Stimulated activated CD4-positive, alpha-beta T cell treated with anti-CD3 and anti-CD28 coated beads, Interleukin-1b, Interleukin-23, amount 100 ng/mL, for 24 hours (primary cell): ENCODE measurements at places on chromosomes 16 and 17.

DNA sequence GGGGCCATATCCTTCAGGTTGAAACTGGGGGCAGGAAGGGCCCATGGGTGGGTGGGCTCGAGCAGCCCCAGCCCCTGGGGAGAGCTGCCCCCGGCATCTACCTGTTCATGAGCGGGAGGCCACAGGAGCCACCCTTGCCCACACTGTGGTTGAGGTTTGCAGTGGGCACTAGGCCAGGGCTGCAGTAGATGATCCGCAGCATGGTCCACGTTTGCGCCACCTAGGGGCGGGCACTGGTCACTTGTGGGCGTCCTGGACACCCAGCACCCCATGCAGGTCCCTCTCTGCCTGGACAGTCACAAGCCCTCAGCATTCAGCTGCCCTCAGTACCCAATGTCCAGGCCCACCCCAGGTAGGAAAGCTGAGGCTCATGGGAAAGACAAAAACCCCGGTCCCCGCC, 1.8 kb upstream of the JMJD8 start:
- no peak for DNase-seq

DNA sequence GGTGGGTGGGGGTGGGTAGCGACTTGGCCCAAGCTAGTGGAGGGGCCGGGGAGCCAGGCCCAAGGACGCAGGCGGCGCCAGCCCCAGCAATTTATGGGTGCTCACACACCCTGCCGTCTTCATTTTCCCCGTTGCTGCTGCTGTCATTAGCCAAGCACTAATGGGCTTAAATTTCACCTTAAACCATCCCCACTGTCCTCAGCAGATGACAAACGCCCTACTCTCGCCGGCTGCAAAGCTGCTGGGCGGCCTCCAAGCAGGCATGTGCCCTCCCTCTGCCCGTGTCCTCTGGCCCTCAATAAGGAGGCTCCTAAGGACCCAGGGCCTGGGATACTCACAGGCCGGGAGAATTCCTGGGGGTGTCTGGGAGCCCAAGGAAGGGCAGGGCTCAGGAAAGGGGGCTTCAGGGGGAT, 66.1 kb downstream of the SREBF1 start:
- DNase-seq = no peak

GRCh38 chr17:35866341-35866950, 2.2 kb downstream of the HEATR9 start:
- no peak for DNase-seq

GRCh38 chr16:56988161-56988947, 1.0 kb upstream of the NLRC5 start:
- no peak for DNase-seq

- DNase-seq = no peak
Measured at GRCh38 chr16:57536306-57537193, at the start of gene CCDC102A. Gene CCDC102A (minus strand): TSS chr16:57536571. CDS start chr16:57529177, 7,394 bp downstream.

DNA sequence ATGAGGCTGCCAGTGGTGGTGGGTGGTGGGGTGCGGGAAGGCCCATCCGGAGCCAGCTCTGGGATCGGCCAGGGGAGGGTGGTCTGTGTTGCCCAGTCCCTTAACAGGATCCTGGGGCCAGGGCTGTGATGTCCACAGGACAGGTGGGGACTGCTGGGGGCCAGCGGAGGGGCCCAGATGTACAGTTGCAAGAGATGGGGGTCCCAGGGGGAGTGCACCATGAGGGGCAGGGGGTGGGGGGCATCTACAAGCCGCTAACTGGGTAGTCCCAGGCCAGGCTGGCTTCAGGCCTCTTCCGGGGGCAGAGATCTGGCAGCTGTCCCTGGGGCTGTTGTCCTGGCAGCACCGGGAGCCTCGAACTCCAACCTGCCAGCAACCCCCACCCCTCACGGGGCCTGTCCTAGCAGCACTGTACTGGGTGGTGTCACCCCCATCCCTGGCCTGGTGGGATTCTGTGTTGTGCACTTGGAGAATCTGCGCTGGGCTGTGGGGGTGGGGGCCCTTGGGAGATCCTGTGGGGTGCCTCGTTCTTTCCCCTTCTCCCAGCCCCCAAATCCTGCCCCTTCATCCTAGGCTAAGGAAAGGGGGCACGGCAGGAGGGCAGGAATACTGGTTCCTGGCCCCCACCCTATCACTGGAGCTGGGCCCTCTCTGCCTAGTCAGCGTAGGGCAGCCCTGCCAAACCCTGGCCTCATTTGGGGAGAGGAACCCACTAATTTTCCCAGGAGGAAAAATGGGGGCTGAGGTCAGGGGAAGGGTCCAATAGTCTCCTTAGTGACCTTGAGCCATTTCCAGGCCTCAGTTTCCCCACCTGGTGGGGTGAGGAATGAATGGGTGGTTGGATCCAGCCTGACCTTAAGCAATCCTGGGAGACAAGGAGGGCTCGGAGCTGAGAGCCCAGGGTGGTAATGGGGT, 1.4 kb downstream of the MTSS2 start:
- no peak for DNase-seq

- DNase-seq = no peak
Measured at GRCh38 chr17:12947047-12947446, 70.8 kb downstream of the ELAC2 start.

DNA sequence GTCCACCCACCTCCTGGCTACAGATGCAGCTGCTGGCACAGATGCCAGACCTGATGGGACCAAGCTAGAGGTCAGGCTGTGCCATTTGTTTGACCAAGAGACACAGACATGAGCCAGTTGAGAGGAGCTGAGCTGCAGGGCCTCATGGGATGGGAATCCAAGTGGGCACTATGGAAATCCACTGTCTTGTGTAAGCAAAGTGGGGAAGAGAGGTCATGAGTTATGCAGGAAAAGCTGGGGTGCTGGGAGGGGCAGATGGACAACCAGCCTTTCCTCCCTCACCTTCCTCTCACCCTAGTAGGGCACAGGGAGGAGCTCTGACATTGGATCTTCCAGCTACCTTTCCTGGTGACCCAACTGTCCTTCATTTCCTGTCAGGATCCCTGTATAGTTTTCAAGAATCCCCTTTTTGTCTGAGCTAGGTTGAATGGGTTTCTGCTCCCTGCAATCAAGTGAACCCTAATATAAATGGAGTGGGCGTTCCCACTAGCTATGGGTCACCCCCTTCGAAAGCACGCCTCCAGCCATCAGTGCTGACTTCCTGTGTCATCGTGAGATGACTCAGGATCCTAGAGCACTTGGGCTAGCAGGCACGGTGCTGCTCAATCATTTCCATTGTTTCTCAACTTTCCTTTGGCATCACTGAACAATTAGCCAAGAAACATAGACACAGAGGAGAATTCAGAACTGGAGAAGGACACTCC, 13.6 kb downstream of the ATPAF2 start:
- peak; percentile 17 for DNase-seq

DNA sequence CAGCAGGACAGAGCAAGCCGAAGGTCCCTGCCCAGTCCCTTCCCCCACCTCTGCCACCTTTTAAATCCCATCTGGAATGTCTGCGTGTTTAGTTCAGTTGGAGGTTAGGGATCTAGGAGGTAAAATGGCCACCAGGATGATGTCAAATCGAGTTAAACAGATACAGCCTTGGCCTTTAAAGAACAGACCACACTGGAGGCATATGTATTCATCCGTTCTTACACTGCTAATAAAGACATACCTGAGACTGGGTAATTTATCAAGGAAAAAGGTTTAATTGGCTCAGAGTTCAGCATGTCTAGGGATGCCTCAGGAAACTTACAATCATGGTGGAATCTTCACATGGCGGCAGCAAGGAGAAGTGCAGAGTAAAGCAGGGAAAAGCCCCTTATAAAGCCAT, 167.8 kb upstream of the CACNG5 start:
- DNase-seq = no peak

DNA sequence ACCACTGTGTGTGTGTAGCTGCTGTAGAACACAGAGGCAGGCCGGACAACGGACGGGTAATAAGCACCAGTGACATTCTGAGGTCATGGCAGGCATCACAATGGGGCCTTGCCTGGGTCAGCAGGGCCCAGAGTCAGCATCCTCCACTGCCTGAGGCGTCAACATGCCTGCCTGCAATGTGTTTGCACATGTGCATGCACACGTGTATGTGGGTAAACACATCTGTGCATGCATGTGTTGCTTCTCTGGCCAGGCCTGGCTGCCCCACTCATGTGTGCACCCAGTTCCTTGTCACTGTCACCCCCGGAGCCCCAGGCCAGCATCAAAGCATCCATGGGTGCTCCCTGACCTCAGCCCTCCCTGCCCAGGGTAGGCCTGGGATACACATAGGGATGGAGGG, 43.3 kb downstream of the LGALS9 start:
- DNase-seq = no peak

- no peak for DNase-seq
Measured at GRCh38 chr17:66967837-66968543, 3.5 kb downstream of the CACNG4 start.

GRCh38 chr16:55476625-55477533, 2.1 kb upstream of the MMP2 start:
- DNase-seq = no peak

GRCh38 chr16:21150375-21151001, at the start of gene DNAH3:
Gene DNAH3 (minus strand): TSS chr16:21150846. CDS start chr16:21150319, 527 bp downstream.
- no peak for DNase-seq

DNA sequence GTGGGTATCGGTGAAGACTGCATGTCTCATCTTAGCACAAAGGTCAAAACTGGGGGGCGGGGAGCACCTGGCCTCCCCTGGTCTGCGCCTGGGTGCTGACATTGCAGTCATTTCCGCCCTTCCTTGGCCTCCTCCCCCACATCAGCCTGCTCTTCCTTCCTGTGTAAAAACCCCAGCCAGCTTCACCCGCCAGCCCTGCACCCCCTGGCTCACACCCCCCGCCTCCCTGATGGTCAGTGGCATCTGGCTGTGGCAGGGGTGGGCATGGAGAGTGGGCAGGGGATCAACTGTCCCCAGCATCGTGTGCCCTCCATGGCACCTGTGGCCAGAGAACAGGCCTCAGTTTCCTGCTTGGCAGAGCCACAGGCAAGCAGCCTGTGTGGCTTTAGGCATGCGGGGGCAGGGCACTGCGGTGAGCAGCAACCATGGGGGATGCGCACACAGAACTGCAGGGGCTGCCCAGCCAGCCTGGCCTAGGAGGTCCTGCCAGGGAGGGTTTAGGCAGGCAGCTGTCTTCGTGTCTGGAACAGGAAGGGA, 26.5 kb upstream of the LASP1NB start:
- peak; percentile 38 for DNase-seq

- DNase-seq = no peak
Measured at GRCh38 chr17:82330322-82331239, 3.0 kb downstream of the SECTM1 start.

- DNase-seq = no peak
Measured at GRCh38 chr16:31006589-31006988, 3.8 kb downstream of the STX1B start.

DNA sequence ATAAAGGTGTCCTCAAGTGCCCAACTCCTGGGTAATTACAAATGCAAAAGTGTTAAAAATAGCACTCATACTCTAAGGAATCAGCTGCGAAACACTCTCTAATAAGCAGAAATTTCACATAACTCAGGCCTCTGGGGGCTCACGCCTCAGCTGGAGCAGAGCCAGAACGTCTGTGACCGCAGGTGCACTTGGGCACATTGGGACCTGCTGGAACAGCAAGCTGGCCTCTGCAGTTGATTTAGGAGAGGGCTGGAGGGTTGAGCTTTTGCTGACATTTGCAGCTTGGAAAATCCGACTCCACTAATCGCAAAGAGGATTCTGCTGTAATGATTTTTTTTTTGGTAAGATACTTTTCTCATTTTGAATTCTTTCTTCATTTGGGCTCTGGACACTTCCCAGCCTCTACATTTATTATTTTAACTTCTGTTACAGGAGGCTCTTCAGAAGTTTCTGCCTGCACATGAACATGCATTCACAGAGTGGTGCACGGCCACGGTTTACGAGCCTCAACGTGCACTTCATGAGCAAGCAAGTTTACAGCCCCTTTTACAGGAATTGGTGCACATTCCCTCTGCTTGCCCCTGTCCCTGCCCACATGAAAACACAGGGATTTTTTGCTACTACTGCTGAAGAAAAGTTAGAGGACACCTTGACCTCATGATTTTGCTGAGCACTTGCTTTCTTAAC, 4.1 kb upstream of the SNTB2 start:
- DNase-seq = no peak

GRCh38 chr17:71360301-71360700, 760.5 kb upstream of the SOX9 start:
- no peak for DNase-seq

DNA sequence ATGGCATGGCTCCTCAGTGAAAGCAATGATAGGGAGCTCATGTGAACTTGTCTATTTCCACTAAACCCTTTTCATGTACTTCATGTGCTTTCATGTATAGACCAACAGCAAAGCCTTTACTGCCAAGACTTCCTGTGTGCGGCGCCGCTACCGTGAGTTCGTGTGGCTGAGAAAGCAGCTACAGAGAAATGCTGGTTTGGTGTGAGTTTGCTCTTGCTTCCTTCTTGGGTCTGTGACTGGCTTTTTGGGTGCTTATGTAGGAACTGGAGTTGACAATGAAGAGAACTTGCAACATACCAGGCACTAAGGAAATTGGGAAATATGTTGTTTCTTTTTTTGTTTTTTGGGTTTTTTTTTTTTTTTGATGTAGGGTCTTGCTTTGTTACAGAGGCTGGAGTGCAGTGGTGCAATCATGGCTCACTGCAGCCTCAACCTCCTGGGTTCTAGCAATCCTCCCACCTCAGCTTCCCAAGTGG, 5.7 kb downstream of the SNX11 start:
- DNase-seq = no peak

- no peak for DNase-seq
Measured at GRCh38 chr17:4008441-4009185, 44.4 kb upstream of the ATP2A3 start.

- peak; percentile 45 for DNase-seq
Measured at GRCh38 chr17:45221081-45222013, at the start of gene FMNL1. Gene FMNL1 (plus strand): TSS chr17:45221885. CDS start chr17:45222125, 240 bp downstream.

DNA sequence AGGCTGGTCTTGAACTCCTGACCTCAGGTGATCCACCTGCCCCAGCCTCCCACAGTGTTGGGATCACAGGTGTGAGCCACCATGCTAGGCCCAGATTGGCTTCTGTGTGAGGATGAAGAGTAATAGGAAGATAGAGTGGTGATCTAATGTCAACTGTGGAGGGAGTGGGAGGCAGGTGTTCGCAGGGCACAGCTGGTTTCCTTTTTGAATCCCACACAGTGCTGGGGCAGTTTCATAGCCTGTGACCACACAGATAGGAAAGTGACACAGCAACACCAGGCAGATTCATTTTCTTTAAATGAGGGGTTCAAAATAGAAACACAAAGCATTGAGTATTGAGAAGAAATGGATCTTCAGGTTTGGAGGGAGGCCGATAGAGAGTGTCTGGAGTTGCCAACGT, 540.3 kb downstream of the WWOX start:
- no peak for DNase-seq

DNA sequence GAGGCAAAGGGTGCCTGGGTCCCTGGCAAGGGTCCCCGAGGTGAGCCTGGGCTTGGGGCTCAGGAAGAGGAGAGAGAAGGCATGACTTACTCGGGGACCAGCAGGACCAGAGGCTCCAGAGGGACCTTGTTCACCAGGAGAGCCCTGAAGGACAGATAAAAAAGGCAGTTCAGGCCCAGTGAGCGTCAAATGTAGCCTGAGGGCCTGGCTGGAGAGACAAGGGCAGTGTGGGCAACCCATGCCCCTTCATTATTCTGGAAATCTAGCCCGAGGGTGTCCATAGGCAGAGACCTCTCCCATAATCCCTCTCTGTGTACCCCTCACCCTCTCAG, 14.1 kb downstream of the COL1A1 start:
- no peak for DNase-seq
